T follicular helper cell (primary cell): ENCODE measurements at places on chromosomes 4 and X.

- DNase-seq: no peak
Observed at GRCh38 chr4:13184199-13184598, 299.9 kb downstream of the RAB28 start.

- no peak for DNase-seq
Observed at GRCh38 chr4:130393231-130393630, 1297.3 kb downstream of the C4orf33 start.

DNA sequence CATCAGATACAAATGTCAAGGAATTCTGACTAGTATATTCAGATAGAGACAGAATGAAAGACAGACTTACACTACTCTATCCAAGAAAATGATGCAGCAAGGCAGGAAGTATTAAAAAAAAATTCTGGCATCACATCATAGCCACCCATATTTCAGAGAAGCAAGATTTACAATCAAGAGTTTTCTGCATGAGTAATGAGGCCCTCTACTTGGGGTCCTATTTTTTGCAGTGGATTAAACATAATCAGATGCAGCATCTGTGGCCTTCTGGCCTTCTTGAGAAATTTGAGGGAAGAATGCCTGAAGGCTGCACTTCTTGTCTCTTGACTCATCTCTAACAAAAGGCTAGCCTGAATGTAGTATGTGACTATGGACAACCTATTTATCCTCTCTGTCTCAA lies 48.2 kb upstream of the SLIT2 start:
- no peak for DNase-seq

GRCh38 chrX:22378296-22378695 lies 105.6 kb downstream of the CBLL2 start:
- DNase-seq: no peak

- DNase-seq: no peak
Observed at GRCh38 chr4:52483186-52483890, 175.8 kb downstream of the USP46 start.

- DNase-seq: no peak
Observed at GRCh38 chr4:25007598-25007997, 23.1 kb downstream of the LGI2 start.

DNA sequence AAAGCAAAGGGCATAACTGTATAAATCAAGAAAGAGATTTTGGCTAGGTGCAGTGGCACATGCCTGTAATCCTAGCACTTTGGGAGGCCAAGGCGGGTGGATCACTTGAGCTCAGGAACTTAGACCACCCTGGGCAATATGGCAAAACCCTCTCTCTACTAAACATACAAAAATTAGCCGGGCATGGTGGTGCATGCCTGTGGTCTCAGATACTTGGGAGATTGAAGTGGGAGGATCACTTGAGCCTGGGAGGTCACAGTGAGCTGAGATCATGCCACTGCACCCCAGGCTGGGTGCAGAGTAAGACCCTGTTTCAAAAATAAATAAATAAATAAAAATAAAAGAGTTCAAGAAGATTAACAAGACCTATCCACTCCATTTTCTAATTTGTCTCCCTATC lies 227.3 kb downstream of the SOWAHB start:
- no peak for DNase-seq

GRCh38 chr4:170623899-170624298 lies 534.1 kb upstream of the AADAT start:
- no peak for DNase-seq

- no peak for DNase-seq
Observed at GRCh38 chr4:152169683-152170082, 366.2 kb downstream of the FBXW7 start.

GRCh38 chrX:1903236-1903935 lies 288.5 kb downstream of the ASMT start:
- DNase-seq: no peak

- DNase-seq: no peak
Observed at GRCh38 chrX:148314876-148315275, 185.5 kb upstream of the AFF2 start.

DNA sequence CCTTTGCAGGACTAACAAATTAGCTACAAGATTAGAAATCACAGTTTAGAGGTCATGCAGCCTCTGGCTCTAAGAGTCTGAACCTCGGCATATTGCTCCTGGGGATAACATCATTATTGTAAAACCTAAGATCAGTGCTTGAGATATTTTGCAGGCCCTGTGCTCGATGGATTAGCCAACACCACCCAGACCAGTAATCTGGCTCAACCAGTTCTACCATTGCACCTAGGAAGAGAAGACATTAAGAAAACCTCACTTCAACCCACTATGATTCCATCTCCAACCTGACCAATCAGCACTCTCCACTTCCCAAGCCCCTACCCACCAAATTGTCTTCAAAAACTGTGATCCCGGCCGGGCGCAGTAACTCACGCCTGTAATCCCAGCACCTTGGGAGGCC lies 43.6 kb downstream of the WFS1 start:
- no peak for DNase-seq

DNA sequence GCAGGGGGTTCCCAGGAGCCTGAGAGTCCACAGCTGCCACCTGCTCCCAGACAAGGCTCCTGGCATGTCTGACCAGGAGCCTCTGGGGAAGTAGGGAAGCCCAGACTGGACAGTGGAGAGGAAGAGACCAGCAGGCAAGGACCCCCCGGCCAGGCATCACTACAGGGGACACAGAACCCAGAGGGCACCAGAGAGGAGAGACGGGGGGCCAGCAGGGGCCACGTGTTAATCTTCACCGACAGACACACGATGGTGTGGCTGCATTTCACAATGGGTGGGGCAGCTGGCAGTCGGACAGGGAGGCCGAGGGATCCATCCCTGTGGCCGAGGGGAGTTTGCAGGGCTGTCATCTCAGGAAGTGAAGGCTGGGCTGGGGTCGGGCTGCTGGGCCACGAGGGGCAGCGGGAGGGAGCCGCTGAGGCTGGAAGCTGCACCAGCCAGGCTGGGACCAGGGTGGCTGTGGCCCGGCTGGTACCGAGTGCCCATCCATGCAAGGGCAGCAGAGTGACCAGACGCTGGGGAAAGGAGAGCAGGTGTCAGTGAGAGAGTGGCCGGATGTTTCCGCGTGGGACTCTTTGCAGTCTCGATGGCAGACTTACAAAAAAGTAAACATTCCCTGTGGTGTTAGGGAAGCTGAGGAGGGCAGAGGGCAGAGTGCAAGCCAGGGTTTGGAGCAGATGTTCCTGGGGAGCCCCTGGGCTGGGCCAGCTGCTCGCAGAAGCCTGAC lies 4.7 kb downstream of the PDE6B start:
- no peak for DNase-seq

GRCh38 chr4:155497306-155497705 lies 120.5 kb upstream of the MAP9 start:
- DNase-seq: no peak

GRCh38 chrX:7420717-7421116 lies 272.8 kb upstream of the PUDP start:
- DNase-seq: no peak

DNA sequence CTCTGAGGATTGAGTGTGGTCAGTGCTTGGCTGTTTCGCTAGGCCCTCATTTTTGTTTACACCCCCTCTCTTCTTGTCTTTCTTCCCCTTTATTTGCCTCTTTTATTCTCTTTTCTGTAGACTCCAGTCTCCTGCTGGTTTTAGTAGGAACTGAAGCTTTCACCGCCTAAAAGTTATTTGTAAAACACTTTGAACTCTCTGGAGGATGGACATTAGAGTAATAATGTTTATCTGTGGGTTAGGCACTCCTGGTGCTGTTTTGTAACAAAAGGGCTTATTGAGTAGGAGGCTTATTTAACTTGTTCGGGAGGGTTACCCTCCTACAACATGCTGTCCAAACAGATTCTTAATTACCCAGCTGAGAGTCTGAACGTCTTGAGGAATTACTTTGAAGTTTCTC lies 1.6 kb upstream of the ARHGAP10 start:
- DNase-seq: no peak

DNA sequence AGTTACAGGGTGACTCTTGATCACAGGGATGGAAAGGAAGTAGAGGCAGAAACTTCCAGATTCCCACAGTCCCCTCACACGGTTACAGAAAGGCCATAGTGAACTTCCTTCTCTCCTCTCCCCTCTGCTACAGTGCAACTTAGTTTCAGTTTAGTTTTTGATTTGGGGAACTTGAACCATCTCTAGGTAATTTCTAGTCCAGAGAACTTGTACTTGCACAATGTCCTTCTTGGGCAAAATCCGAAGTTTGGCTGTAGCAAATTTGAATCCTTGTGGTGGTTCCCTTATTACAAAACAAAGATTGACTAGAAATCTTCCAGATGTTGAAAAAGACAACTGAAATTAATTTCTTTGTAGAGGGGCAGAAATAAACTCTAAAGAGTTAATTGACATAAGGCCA lies 1.2 kb upstream of the BLTP1 start:
- DNase-seq: no peak

DNA sequence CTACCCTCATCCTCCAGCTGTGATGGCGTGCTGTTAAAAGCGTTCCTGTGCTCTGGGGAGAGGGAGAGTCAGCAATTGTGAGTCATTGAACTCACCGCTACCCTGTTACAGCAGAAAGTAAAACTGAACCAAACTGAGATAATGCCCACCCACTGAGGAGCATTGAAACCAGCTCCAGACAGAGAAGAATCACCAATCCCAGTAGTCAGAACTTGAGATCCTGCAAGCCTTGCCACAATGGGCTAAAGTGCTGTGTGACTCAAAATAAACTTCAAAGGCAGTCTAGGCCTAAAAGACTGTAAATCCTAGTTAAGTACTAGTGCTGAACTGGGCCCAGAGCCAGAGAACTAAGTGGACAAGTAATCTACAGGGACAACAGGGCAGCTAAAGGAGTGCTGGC lies 1394.2 kb upstream of the DIAPH2 start:
- DNase-seq: no peak

- no peak for DNase-seq
Observed at GRCh38 chr4:101708293-101709039, 82.1 kb upstream of the BANK1 start.

DNA sequence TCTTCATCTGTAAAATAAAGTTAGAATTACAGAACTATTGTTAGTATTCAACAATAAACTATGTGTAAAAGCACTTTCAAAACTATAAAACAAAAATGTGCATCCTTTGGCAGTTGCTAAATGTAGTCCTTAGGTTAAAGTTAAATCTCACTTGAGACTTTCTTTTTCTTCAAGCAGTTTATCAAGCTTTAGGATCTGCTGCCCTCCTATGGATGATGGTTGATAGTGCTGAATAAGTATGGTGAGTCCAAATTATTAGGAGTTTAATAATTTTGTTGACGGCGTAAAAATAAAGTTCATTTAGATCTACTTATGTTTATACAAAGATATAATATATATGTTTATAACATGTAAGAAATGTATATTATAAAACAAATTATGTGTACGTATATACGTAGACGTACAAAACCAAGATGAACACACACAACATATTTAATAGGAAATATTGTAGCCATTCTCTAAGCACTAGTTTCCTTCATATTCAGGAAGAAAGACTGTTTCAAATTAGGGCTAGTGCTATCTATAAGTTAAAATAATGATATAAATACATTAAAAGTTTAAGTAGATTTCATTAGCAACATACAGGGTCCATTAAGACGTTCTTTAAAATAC lies 22.3 kb downstream of the UGT2A2 start:
- DNase-seq: no peak
